ENCODE measurements at places on chromosomes 7 and 10. TPM values are rescaled to one million over a fixed set of nuclear protein-coding genes. Genes with fewer than 3 reads are reported as not detected.

The CDK5 gene
- polyA plus RNA-seq: 7.1 TPM

The SLC18A2 gene
- 1.9 TPM for polyA plus RNA-seq

The BCL7B gene
- polyA plus RNA-seq: 88.9 TPM

The SLC26A5 gene
- polyA plus RNA-seq: 0.41 TPM

The TMEM213 gene
- polyA plus RNA-seq: 0.09 TPM

The SPDYE11 gene
- 6.5 TPM for polyA plus RNA-seq

The CDC14C gene
- 14.2 TPM for polyA plus RNA-seq

The DLG5 gene
- polyA plus RNA-seq: 26.9 TPM

The CYP2C9 gene
- not detected for polyA plus RNA-seq

The TEX36 gene
- 41.5 TPM for polyA plus RNA-seq

The PDLIM1 gene
- polyA plus RNA-seq: 64.3 TPM

The AOAH gene
- polyA plus RNA-seq: 3.8 TPM

The TMEM236 gene
- polyA plus RNA-seq: 0.49 TPM

The RABGEF1 gene
- polyA plus RNA-seq: 70.2 TPM

The LLCFC1 gene
- 73.2 TPM for polyA plus RNA-seq

The PYROXD2 gene
- polyA plus RNA-seq: 13.0 TPM

The SLC39A12 gene
- 0.38 TPM for polyA plus RNA-seq

The TLX1 gene
- polyA plus RNA-seq: 0.44 TPM

The KCNIP2 gene
- 5.1 TPM for polyA plus RNA-seq

The SYT15 gene
- 2.1 TPM for polyA plus RNA-seq

The CACNB2 gene
- polyA plus RNA-seq: 1.3 TPM

The FRMD4A gene
- polyA plus RNA-seq: 20.8 TPM

The LRRN3 gene
- 9.3 TPM for polyA plus RNA-seq

The HOXA3 gene
- polyA plus RNA-seq: 2.8 TPM

The NUDT13 gene
- polyA plus RNA-seq: 5.9 TPM

The CYP2E1 gene
- 9.0 TPM for polyA plus RNA-seq

The IFIT1 gene
- polyA plus RNA-seq: 14.8 TPM

The PLAC9 gene
- 47.0 TPM for polyA plus RNA-seq

The GPC2 gene
- 17.7 TPM for polyA plus RNA-seq

The PDE6C gene
- polyA plus RNA-seq: 0.09 TPM

The PRTFDC1 gene
- 3.5 TPM for polyA plus RNA-seq

The AKR1E2 gene
- 79.6 TPM for polyA plus RNA-seq

The GPR85 gene
- polyA plus RNA-seq: 18.5 TPM

The CTAGE4 gene
- not detected for polyA plus RNA-seq

The FEZF1 gene
- 9.8 TPM for polyA plus RNA-seq

The CPN1 gene
- 2.4 TPM for polyA plus RNA-seq

The NRP1 gene
- polyA plus RNA-seq: 23.8 TPM

The PGAM2 gene
- 298 TPM for polyA plus RNA-seq

The ASCC1 gene
- 47.4 TPM for polyA plus RNA-seq

The ZPBP gene
- 286 TPM for polyA plus RNA-seq

The HABP2 gene
- polyA plus RNA-seq: 1.9 TPM

The NUTM2B gene
- 5.6 TPM for polyA plus RNA-seq

The VIPR2 gene
- 2.5 TPM for polyA plus RNA-seq

The IFIT1B gene
- polyA plus RNA-seq: not detected

The PCLO gene
- polyA plus RNA-seq: 6.4 TPM

The GSDME gene
- 31.8 TPM for polyA plus RNA-seq

The TAC1 gene
- polyA plus RNA-seq: 0.59 TPM

The CALCR gene
- polyA plus RNA-seq: 0.76 TPM

The USP54 gene
- polyA plus RNA-seq: 40.7 TPM

The GNG11 gene
- 11.7 TPM for polyA plus RNA-seq

The CRYGN gene
- polyA plus RNA-seq: 0.44 TPM

The SORBS1 gene
- 46.6 TPM for polyA plus RNA-seq

The FBXO24 gene
- 112 TPM for polyA plus RNA-seq
